ENCODE measurements at places on chromosomes 5 and 9.
A peak's percentile ranks its signal among the peaks of the same experiment; 100 is the strongest.

GRCh38 chr9:105967797-105968196 is 273.5 kb downstream of the TMEM38B start:
- DNase-seq = no peak

GRCh38 chr9:91395553-91396471 is 27.8 kb downstream of the NFIL3 start:
- peak; percentile 44 for DNase-seq

- DNase-seq = no peak
Measured at GRCh38 chr5:148540647-148541046, 113.7 kb downstream of the HTR4 start.

- no peak for DNase-seq
Measured at GRCh38 chr9:88694625-88695024, 159.6 kb downstream of the NXNL2 start.

- DNase-seq = no peak
Measured at GRCh38 chr5:175235251-175235960, 208.6 kb downstream of the DRD1 start.

DNA sequence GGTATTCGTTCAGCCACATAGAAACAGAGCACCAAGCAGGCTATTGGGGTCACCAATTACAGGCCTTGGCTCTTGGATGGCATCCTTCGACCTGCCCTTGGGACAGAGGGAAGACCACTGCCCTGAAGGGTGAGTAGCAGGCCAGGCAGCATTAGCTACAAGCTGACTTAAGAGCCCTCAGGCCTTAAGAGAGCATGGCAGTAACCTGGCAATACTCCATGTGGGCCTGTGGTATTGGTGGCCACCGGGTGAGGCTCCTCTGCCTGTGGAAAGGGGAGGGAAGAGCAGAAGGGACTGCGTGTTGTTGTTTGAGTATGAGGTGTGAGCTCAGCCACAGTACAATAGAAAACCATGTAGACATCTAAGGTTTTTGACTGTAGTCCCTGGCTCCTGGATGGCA is 170.6 kb downstream of the MCTP1 start:
- no peak for DNase-seq

DNA sequence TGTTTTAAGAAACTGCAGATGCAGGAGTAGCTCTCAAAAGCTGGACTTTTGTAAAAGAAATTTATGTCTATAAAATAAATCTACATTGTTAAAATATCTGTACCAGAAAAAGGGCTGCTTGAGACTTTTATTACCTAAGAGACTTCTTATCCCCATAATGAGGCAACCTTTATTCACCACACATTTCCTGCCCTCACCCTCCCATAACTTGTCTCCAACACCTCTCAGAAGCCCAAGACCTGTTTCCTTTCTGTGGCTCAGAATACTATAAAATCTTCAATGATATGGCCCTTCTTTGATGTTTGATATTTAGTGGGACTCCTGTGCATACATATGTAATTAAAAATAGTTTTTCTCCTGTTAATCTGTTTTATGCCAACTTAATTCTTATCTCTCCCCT is 141.5 kb upstream of the FER start:
- DNase-seq = no peak

- no peak for DNase-seq
Measured at GRCh38 chr5:138792195-138792790, 39.1 kb downstream of the CTNNA1 start.

DNA sequence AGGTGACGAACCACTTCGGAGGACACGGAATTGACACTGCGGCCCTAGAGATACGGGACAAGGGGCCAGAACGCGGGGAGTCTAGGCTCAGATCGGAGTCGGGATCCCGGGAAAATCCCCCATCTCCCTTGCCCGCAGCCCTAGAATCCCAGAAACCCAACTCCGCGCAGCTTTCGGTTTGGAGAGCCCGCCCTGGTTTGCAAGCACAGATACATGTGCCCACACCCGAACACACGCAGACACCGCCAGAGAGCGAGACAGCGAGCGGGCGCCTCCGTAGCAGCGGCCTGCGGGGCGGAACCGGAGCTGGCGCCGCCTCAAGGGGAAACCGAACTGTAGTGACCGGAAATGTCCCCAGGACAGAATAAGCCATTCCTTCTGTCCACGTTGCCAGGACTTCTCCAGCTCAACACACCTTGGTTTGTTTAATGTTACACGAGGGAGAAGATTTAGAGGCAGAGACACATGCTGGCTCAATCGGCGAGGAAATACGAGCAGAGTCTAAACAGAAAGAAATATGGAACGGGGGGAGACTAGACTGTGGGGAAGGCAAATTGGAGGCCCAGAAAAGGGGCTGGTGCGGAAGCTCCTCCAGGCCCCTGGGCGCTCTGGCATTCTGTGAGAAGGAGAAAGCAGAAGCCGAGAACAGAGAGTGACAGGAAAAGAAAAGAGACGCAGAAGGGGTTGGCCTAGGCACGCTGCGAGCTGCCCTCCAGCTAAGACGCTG is 2.9 kb upstream of the PAX5 start:
- DNase-seq = peak; percentile 63

- no peak for DNase-seq
Measured at GRCh38 chr5:171840066-171840465, 54.4 kb downstream of the SMIM23 start.

GRCh38 chr5:153926201-153926600 is 112.5 kb downstream of the FAM114A2 start:
- DNase-seq = no peak

DNA sequence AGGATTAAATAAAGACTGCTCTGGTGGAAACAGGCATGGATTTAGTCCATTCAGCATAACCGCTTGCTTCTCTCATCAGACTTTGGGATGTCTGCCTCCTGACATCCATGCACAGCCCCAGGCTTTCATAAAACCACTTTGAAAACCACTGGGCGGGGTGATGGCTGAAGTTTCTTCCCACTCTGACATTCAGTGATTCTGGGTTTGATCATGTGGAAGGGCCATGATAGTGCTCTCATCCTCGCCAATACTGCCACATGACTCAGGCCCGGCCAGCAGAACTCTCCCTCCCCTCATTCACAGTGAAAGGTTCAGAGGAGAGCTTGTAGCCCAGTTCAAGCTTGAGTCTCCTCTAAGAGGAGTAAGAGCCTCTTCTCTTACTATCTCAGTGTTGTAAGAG is 29.6 kb upstream of the GLRA1 start:
- no peak for DNase-seq

DNA sequence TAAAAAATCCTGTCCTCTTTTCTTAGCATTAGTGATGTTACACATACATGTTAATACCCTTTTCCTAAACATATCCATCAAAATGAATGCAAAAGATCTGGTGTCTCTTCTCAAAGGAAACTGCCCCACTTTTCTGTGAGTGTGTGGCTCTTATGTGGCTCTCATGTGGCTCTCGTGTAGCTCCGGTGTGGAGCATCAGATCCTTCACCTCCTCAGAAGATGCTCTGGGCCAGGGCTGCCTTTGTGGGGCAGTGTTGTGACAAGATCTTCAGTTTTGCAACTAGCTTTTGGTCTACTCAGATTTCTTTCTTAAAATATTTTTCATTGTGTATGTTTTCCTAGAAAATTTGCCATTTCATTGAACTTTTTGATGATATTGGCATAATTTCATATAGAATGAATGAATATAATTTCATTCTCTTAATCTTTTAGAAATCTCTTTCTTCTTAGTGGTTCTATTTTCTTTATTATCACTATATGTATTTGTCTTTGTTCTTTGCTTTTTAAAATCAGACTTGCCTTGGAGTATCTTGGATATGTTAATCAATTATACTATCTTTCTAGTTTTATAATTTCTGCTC is 19.4 kb downstream of the GARNL3 start:
- no peak for DNase-seq

GRCh38 chr5:43514471-43514815 is 505 bp downstream of the C5orf34 start:
- no peak for DNase-seq

GRCh38 chr9:27519466-27520465 is 4.3 kb upstream of the IFNK start:
- no peak for DNase-seq

DNA sequence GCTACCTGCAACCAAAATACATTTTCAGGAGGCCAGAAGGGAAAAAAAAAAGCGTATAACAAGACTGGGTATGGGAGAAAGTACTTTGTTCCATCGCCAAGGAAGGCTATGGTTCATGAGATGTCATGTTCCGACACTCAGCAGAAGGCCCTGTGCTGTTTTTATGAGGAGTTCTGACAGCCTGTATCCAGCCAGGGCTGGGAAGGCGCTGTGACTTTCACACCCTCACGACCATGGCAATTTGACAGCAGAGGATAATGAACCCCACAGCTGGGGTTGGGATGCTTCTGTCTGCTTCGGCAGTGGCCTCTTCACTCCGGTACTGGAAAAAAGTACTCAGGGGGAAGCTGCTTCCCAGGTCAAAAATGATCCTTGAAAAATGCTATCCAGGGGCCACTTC is 154.4 kb downstream of the PRELID2 start:
- DNase-seq = no peak

DNA sequence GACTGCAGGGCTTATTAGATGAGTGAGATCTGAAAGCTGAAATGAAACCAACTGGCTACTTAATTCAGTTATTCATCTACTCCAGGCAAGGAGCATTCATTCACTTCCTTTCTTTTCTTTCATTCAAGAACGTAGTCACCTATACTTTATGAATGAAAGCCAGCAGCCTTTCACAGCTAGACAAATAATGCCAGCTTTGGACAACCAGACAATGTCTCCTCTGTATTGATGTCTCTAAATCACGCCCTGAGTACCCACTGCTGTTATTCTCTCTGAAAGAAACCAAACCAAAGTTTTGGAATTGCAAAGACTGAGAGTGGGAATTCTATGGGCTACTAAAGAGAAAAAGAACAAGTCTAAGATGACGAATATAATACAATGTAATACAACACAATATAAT is 121.2 kb upstream of the PTPN3 start:
- no peak for DNase-seq

GRCh38 chr9:111282845-111283244 is 47.2 kb downstream of the OR2K2 start:
- no peak for DNase-seq

DNA sequence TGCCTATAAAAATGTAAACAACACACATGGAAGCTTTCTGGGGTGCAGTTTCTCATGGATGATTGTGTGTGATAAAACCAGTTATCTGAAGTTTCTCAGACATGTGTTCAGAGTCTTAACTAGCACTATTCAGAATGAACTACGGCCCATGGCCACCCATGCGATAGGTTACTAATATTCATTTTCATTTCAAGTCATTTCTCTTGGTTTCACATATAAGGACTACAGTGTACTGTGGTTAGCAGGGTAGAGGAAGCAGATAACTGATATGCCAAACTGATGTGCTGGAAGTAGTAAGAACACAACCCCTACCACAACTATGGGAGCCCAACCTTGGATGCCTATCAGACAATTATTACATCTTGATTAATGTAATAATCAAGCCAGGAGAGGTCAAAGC is 372.1 kb downstream of the DTWD2 start:
- DNase-seq = no peak

- no peak for DNase-seq
Measured at GRCh38 chr5:92641031-92641962, 939.7 kb downstream of the NR2F1-AS1 start.

GRCh38 chr5:126801992-126802294 is 25.0 kb downstream of the LMNB1 start:
- DNase-seq = no peak

- DNase-seq = no peak
Measured at GRCh38 chr9:27792971-27793689, 219.8 kb upstream of the C9orf72 start.

GRCh38 chr5:164277720-164278119 is 772.3 kb downstream of the MAT2B start:
- DNase-seq = no peak

GRCh38 chr9:18056269-18056992 is 417.5 kb upstream of the ADAMTSL1 start:
- DNase-seq = no peak

- no peak for DNase-seq
Measured at GRCh38 chr9:137639303-137640051, 20.7 kb downstream of the EHMT1 start.

DNA sequence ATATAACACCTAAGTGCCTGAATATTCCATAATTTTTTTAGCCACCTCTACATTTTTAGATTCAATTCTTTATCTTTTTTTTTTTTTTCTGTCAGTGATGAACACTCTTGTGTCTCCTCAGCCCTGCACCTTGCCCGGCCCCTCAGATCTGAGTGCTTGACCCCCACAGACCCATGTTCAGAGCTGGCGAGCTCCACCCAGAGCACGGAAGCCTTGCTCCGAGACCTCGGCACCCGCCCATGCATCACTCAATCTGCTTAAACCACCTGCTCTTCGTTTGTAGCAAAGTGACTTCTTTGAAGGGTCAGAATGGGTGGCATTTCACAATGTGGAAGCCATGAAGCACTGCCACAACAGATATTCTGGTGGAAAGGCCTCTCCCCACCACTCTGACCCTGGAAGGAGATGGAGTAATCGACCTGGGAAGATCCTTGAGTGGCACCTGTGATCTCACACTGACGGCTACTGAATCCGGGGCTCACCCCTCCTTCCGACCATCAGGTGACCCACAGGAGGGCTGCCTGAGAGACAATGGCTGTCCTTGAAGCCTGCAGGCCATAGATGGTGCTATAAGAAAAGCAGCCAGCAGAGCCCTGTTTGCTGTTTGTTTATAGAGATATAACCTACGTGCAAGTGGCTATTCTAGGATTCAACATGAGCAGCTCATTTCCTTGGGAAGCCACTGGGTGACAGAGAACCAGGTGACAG is 261.1 kb upstream of the IRX4 start:
- DNase-seq = no peak

DNA sequence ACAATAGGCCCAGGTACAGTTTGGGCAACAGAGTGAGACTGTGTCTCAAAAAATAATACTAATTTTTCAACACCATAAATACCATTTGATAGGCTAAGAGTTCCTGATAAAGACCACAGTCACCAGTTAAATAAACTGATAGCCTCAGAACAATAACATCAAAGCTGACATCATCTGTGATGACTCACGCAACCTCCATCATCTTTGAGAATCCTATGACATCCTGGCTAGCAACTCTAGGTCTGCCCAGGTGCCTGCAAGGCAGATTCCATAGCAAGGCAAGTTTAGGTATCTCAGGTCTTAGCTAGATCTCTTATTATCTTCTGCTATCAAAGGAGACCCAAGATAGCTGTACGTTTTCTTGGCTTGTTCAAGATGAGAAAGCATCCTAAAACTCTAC is 30.5 kb upstream of the UBAP2 start:
- no peak for DNase-seq

- DNase-seq = no peak
Measured at GRCh38 chr5:66597183-66597757, 1.1 kb downstream of the MAST4 start.

DNA sequence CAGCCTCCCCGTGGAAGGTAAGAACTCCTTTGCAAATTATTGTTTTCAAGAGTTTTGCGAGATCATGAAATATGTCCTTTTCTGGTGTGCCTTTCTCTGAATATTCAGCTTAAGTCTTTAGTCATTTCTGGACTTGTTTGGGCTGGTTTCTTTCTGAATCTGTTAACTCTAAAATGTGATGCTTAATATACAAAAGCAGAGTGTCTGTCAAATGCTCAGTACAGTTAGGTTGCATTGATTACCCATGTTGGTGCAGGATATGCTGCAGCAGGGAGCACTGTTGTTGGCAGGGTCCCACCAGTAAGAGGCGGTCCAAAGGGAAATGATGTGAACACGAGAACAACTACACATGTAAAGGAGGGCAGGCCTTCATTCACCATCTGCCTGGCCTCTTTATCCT is 47.7 kb downstream of the SPTAN1 start:
- no peak for DNase-seq
